ENCODE measurements at places on chromosomes 5 and 9.

DNA sequence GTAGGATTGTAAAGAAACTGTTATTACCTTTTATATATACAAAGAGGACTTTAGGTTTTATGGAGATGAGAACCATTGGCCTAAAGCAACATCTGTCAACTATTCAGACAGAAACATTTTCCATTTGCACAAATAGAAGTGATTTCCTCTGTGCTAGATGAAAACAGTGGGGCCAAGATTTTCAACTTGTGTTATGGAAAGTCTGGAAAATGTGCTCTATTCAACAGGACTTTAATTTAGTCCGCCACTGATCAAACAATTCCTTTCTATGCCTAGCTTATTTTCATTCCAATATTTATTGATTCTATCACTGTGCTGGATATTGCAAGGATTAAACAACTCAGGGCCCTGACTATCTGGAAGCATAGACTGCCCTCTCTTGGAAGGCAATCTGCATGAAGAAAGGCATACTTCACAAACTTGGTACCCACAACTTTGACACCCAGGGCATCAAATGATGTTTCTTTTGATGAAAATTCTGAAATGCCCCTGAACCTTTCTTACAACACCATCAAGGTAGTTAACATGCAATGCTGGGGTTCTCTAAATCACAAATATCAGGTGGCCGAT lies 126.6 kb upstream of the HMHB1 start:
- DNase-seq: no peak

DNA sequence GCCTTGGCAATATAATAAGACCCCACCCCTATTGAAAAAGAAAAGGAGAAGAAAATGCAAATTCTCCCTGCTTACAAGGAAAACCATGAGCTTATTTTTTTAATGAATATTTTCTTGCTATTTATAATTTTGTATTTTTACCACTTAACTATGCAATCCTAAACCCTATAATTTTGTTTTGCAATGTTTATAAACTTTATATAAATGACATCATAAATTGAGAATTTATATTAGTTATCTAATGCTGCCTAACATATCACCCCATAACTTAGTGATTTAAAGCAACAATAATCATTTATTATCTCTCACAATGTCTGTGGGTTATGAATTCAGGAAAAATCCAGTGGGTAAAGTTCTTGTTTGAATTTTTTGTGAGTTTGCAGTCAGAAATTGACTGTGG lies 369.1 kb downstream of the TAF11L14 start:
- DNase-seq: no peak

DNA sequence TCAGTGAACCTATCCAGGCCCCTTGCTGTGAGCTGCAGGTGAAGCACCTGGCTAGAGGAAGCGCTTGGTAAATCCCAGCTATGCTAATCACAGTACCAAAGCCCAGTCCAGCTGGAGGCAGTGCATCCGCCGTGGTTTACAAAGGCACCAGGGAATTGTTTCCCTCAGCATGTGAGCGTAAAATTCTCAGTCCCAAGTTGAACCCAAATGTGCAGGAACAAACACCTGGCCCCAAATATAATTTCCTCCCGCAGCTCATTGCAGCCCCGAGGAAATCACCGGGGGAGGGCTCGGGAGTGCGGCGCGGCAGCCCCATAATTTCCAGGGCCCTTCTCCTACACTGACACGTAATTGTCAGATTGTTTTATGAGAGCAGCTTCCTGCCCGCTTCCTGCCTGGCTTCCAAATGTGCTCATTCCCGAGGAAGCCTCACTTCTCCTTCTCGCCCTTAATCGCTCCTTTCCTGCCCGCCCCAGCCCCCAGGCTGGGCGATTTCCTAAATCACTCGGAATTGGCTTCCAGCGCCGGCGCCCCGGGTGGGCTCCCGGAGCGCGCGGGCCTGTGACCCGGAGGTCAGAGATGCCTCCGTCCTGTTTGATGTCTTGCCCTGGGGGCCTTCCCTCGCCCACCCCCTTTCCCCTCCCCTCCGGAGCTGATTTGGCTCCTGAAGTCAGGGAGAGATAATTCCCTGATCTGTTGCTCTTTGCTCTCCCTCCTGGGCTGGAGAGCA lies 134.4 kb downstream of the FGF1 start:
- DNase-seq: no peak

- DNase-seq: no peak
Measured at GRCh38 chr5:2996687-2997086, 245.2 kb upstream of the IRX2 start.

DNA sequence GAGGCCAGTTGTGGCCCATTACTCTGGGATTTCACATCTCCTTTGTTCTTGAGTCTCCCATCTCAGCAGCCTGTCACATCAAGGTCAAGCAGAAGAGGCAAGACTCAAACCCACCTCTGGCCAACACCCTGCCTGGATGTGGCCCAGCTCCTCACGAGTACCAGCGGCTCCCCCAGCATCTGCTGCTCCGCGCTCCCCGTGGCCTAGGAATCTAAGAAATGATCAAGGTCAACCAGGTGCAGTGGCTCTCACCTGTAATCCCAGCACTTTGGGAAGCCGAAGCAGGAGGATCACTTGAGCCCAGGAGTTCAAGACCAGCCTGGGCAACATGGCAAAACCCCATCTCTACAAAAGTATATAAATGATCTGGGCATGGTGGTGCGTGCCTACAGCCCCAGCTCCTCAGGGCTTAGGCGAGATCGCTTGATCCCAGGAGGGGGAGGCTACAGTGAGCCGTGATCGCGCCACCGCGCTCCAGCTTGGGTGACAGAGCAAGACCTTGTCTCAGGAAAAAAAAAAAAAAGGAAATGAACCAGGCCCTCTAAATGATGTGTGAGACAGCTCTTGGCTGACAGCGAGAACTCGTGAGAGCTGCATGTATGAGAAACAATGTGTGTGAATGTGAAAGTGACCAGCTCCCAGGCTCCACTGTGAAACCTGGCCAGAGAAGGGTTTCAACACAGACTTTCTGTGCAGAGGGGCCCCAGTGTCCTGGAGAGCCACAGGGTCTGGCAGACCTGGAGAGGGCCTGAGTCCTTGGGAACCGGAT lies 61.6 kb upstream of the ANGPTL2 start:
- no peak for DNase-seq

GRCh38 chr5:35640623-35641022 lies 23.0 kb downstream of the SPEF2 start:
- no peak for DNase-seq

- no peak for DNase-seq
Measured at GRCh38 chr9:2758898-2759510, 41.7 kb downstream of the KCNV2 start.

GRCh38 chr9:112831281-112831851 lies 59.3 kb downstream of the SLC46A2 start:
- no peak for DNase-seq

DNA sequence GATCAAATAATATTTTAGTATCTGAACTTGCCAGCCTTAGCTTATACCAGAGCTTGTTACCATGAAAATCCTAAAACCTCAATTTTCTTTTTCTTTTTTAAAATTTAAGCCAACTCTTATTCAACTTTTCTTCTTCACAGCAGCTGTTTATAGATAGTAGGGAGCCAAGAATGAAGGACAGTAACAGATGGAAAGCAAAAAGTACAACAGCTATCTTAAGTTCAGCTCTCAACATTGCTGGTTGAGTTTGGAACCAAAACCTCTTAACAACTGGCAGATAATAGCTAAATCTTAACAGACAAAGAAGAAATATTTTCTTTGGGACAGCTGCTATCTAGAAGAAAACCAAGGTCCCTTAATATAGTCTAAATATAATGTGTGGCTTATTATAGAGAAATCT lies 74.7 kb downstream of the PJA2 start:
- peak; percentile 94 for DNase-seq

- no peak for DNase-seq
Measured at GRCh38 chr9:95061916-95062595, 255.5 kb downstream of the FANCC start.

DNA sequence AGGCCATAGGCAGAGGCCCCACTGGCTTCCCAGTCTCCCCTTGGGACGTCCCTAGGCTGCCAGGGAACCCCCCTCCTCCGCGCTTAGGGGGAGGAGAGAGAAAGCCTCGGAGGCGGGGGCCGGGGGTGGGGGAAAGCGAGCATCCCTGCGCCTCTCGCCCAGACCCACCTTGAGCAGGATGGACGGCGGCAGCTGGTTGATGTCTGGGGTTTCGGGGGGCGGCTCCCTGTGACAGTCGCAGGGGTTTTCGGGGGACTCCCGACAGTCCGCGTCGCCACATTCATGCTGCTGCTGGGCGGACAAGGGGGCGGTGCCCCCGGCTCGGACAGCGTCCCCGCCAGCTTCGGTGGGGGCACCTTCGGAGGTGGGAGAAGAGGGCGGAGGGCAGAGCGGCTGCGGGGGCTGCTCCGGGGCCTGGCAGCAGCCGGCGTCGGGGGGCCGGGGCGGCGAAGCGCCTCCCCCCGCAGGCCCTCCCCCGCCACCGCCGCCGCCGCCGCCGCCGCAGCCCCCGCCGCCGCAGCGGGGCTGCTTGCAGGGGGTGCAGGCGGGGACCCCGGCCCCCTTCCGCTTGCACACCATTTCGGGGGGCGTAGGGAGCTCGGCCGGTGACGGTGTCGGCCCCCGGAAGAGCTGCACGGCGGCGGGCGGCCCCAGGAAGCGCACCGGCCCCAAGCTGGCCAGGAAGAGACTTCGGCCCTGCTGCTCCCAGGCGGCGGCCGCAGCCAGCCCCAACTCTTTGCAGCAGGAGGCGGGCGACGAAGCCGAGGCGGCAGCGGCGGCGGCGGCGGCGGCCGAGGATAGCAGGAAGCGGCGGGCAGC lies 1.2 kb downstream of the FBXL17 start:
- peak; percentile 59 for DNase-seq

GRCh38 chr9:18143073-18143745 lies 330.7 kb upstream of the ADAMTSL1 start:
- no peak for DNase-seq

DNA sequence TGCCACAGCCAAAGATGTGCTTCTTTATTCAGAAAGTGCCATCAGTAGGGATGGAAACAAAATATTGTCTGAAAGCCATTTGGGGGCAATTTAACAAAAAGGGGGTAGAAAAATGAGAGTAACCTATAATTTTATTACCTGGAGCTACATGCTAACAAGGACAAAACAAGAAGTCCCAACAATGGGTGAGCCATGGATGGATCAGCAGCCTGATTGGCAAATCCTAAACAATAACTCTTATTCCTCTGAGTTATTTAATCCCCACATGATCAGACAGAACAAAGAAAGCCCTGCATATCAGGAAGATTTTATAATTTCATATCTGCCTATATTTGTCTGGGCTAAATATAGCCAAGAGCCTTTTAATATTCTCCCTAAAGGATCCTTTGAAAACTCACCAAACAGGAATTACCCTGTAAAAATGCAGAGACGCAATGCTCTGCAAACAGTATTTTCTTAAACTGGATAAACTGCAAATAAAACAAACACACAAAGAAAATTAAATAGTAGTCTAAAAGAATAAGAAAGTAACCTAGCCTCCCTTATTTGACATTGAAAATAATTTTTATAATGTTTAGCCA lies 483.4 kb downstream of the ZNF608 start:
- DNase-seq: no peak
